Activated CD8-positive, alpha-beta memory T cell treated with anti-CD3 and anti-CD28 coated beads for 4 hours (primary cell): ENCODE measurements at places on chromosomes 5 and 9.

GRCh38 chr9:2962471-2963172 lies 118.7 kb upstream of the PUM3 start:
- no peak for DNase-seq

DNA sequence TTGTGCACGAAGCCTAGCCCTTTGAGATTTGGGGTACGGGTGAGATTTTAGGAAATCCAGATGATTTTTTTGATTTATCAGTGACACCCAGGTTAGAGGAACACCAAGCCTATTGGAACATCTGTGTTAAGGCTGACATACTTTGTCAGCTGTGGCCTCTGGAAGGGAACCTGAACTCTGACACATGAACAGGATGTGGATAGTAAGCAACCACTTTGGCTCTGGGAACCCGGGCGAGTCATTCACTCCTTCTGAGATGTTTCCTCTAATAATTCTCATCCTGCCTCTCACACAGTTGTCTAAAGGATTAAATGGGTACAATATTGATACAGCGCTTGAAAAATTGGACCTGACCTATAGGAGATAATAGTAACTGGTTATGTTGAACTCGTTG lies 67.8 kb downstream of the FGF1 start:
- no peak for DNase-seq

DNA sequence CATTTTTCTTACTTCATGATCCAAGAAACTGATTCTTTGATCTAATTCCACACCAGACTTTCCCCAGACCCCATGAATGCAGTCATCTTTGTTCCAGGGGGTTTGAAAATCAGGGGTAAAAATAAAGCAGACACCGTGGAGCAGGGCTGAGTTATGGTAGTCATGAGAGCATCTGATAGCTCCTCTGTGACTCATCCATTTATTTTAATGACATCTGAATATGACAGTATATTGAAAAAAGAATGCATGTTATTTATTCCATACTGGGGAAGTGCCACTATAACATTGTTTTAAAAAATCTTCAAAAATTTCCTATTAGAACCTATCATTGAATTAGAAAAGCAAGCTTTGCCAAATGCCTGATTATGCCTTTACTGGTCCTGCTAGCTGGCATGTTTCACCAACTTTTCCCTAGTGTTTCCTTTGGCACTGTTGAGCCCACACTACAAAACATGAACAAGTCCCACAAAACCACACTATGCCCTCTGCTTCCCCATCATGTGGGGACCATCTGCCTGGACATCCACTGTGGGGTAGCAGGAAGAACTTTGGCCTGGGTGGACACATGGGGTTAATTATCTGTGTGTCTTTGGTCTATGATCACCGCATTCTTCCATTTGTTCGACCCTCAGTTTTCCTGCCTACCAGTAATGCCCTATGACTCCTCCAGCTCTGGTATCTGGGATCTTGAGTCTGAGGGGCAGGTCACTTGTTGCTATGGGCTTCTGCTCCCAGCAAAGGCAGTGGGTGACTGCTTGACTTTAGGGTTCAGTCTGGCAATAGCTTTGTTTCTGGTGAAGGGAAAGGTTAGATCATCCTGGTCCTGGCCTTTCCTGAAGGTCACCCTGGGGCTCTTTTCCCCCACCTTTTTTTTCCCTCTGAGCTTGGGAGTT lies 82.7 kb upstream of the PANK3 start:
- DNase-seq = no peak

DNA sequence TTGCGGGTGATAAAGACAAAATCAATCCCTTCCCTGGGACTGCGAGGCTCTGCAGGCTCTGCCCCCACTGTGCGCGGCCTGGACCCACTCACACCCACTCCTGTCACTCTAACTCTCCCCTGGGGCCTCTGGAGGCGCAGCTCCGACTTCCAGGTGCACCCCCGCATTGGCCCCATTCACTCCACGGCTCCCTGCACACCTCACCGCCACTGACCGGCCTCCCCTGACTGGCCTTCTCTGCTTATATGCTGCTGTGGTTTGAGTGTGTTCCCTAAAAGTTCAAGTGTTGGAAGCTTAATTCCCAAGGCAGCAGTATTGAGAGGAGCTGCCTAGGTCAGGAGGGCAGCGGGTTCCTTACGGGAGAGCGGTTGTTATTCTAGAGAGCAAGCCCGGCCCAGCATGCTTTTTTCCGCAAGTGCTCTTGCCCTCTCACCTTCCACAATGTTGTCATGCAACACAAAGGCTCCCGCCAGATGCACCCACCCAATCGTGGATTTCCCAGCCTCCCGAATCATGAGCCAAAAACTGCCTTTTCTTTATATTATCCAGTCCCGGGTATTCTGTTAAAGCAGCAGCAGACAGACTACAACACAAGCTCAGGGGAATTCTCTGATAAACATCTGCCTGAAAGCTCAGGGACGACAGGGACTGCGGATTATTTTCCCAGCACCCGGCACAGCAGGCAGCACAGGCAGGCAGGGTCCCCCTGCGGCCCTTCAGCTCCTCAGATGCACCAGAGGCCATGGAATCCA lies 73.5 kb upstream of the LRRTM2 start:
- no peak for DNase-seq

- DNase-seq = no peak
These were observed 32.0 kb downstream of the PLPP1 start for GRCh38 chr5:55502759-55503158.

- no peak for DNase-seq
These were observed 79.0 kb upstream of the RAI14 start for GRCh38 chr5:34576891-34577666.
